ENCODE measurements at places on chromosomes 6 and 20.

GRCh38 chr20:16095226-16095625, 478.0 kb downstream of the KIF16B start:
- no peak for DNase-seq

DNA sequence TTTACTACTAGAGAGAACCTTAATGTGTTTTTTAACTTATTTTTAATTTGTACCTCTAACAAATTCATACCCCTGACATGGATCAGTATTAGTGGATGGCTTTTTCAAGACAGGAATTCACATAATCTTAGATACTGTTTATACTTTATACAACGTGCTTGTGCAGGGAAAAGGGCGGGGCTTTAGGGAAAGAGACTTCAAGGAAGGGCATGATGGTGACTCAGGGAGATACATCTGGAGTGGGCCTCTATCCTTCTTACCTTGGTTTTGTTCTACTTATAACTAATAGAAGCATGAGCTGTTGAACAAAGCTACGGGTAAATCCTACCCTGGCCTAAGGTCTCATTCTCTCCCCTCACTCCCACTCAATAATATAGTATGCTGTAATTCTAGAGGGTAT, 160.8 kb downstream of the C6orf58 start:
- no peak for DNase-seq

DNA sequence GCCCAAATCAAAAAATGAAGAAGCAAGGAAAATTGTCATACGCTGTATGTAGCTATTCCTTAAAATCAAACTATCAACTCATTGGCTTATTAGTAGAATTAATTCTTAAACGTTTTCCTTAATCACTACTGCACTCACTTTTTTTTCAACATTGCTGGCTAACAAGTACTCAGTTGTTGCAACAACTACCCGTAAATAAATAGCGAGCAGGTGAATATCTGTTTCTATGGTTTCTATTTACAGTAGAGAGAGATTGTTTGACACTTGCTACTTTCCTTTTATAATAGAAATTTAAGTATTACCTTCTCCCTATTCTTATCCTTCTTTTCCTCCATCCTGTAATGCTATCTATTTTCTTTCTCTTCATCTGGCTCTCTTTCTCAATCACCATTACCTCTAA, 25.1 kb downstream of the FRK start:
- no peak for DNase-seq

- DNase-seq: no peak
Observed at GRCh38 chr20:2618815-2619214, 33.6 kb upstream of the NOP56 start.

- DNase-seq: no peak
Observed at GRCh38 chr6:135819665-135820064, 31.8 kb upstream of the PDE7B start.

GRCh38 chr20:24669701-24670100, 200.3 kb downstream of the SYNDIG1 start:
- DNase-seq: no peak

- no peak for DNase-seq
Observed at GRCh38 chr20:15033891-15034290, 696.5 kb upstream of the FLRT3 start.

- DNase-seq: no peak
Observed at GRCh38 chr6:34131326-34132290, 14.3 kb downstream of the GRM4 start.

DNA sequence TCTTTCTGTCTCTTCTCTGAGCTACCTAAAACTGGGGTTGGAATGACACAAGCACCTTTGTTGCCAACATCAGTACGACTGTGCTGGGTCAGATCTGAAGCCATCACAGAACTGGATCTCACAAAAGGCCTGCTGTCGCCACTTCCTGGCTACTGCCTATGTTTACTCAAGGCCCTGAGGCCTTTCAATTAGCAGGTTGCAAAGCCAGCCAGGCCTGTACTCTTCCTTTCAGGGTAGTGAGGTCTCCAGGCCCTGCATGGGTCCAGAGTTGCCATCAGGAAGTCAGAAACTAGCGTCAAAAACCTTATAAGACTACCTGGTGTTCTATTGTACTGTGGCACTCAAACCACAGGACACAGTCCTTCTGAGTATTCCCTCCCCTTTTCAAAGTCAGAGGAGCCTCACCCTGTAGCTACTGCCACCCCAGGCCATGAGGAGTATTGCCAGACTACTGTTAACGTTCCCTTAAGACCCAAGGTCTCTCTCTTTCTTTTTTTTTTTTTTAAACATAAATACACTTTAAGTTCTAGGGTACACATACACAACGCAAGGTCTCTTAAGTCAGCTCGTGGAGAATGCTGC, 937.4 kb upstream of the GJE1 start:
- DNase-seq: no peak

DNA sequence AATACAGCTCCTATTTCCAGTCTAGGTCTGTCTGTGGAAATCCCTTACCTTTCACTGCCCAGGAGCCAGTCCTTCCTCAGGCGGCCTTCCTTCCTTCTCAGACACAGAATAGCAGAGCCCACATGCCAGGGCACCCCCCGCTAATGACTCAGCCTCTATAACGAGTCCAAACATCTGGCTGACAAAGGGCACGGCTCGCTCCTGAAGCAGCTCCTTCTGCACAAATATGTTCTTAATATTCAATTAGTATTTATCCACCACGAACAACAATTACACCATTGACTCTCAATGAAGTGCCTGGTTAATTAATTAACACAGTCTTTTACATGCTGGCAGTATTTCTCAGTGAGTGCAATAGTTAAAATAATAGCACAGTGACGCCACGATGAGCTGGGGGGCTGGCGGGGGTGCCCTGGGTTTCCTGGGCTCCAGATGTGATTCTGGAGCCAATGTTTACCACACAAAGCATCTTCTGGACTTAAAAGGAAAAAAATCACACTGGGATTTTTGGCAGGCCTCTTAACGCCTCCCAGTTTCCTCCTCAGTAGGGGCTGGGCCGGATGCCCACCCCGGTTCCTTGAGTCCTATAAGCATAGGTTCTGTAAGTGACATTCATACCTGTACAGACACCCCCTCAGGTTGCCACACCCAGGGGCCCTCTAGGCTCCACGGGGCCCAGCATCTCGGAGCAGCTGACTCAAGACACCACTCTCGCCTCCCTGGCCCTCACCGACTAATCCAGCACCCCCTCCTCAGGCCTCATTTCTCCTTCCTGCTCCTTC, 158.6 kb upstream of the MLN start:
- no peak for DNase-seq

DNA sequence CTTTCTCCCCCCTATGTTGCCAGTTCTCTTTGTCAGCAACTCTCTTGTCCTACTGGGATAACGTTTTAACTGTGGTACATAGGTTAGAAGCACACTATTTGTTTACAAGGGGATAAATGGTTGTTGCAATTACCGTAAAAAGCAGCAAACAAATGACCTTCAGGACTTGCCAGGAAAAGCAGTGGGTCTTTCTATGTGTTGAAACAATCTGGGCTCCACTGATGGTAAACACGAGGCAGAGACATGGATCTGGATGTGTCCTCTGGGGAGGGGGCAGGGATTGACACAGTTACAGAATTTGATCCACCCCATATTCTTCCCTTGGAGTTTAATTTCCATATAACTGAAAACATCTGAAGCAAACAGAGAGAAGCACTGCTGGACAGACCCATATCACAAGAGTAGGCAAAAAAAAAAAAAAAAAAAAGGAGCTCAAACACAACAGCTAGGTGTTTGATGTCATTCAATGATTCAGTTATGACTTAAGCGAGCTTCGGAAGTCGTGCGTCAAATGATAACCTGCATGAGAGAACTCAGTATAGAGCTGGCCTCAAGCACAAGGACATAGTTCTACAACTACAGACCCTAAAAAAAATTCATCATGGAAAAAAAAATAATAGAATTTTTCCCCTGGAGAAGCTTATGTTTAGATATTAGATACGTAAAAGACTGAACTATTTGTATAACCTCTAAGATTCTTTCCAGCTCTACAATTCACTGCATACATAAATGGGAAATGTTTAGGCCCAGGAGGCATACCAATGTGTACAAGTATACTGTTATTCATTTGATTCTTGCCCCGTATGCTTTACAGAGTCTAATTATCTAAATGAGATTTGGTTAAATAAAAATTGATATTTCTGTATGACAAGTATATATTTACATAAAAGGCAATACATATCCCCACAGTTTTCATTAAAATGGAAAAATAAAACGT, 127.7 kb downstream of the ALDH8A1 start:
- DNase-seq: no peak

DNA sequence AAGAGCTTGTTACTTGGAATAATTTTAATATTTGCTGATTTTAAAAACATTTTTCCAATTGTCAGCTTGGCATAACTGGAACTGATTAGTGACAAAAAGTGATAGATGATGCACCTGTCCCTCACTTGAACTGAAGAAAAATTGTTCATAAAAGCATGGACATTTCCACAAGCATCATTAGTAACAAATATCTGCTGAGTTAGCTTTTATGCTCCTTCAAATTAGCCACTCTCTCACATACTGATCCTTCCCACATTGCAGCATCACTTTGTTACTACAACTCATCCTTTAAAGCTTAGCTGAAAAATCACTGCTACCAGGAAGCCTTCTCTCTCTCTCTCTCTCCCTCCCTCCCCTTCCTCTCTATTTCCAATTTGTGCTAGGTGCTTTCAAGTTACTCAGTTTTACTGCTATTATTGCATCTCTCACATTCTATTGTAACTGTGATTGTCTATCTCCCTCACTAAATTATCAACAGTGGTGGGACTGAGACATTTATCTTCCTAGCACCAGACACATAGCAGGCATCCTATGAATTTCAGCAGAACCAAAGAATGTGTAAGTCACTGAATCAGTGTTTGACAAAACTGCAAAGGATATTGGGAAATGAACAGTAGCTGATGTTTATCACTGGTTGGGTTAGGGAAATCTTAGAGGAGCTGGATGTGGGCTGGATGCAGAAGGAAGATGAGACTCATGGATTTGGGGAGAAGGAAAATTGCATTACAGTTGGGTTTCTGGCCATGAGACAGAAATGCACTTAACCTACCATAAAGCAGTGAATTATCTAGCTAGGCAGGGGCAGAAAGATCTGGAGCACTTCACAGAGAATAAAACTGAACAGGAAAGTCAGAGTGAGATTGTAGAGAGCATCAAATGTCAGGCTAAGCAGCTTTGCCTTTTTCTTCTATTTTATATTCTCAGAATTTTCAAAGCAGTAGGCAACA, 128.4 kb upstream of the PLN start:
- DNase-seq: no peak

- no peak for DNase-seq
Observed at GRCh38 chr6:100469101-100469859, 4.6 kb upstream of the SIM1 start.

- no peak for DNase-seq
Observed at GRCh38 chr6:5338177-5338960, 77.1 kb downstream of the FARS2 start.

DNA sequence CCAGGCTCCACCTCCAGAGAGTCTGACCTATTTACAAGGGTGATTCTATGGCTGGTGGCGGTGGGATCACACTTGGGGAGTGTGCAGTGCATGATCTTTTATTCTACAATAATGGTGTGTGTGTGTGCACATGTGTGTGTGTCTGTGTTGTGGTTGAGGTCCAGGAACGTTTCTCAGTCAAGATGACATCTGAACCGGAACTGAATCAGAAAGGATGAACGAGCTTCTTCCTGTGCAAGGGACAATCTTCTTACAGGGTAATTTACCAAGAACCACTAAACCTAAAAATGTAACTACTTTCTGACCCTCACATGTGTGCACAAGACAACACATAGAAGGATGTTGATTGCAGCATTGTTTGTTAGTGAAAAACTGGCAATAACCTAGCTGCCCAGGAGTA, 8.6 kb downstream of the MMP9 start:
- DNase-seq: no peak

GRCh38 chr6:134480593-134480992, 162.7 kb upstream of the SGK1 start:
- DNase-seq: no peak

- no peak for DNase-seq
Observed at GRCh38 chr20:58127701-58128111, 100.7 kb downstream of the ANKRD60 start.

DNA sequence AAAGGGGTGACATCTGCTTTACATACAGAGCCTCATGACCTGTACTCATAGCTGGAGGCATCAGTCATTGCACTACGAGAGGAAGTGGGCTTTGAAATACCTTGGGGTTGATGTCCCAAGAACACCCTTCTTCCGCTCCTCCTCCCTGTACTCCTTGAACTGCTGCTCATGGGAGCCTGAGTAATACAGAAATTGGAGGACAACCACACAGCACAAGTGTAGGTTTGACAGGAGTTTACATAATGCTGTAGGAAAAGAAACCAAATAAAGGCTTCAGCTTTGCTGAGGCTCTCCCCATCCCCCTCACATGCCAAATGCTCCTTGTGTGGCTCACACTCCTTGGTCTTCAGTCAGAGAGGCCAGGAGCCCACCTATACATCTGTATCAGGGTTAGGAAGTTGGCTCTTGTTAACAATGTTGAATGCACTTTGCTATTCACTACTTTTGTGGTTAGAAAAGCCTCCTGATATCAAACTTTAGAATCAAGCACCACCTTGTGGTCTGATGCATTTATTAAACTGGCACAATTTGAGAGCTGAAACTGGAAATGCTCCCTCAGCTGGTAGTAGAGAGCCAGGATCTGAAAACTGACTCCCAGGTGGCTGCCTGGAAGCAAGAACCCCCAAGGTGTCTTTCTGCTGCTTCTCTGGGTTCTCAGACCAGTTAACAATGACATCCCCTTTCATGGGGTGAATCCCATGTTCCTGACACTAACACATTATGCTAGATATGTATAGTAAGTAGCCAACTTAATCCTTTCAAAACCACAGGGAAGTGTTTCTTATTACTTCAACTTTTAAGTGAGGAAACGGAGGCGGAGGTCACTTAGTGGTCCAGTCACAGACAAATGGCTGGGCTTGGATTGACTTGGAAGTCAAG, 56.2 kb upstream of the EDN1 start:
- DNase-seq: peak; percentile 88

DNA sequence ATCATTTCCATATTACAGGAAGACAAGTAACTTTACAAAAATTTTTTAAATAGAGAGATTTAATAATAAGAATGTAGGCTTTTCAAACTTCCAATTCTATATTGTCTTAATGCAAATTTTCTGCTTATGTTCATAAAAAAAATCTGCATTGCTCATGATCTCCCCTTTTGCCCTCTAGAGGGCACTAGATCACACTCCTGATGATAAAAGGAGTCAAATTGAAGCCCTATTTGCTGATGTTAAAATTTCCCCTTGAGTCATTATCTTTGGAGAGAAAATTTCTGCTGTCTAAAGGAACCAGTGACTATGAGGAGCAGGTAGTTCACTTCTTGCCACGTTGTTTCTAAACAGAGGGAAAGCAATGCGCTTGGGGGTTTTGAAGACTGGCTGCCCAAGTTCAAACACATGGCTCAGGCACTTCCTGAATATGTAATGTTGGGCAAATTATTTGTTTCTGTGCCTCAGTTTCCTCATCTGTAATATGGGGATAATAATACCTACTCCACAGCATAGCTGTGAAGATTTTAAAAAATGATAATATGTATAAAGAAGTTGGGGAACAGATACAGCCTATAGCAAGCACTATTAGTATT, 874.2 kb downstream of the TFAP2A start:
- DNase-seq: peak; percentile 7

GRCh38 chr6:18264923-18265377, 620 bp upstream of the DEK start:
- no peak for DNase-seq

GRCh38 chr20:55009066-55009465, 533.7 kb downstream of the DOK5 start:
- DNase-seq: no peak

GRCh38 chr20:11296951-11297350, 620.7 kb upstream of the BTBD3 start:
- no peak for DNase-seq

GRCh38 chr6:149696901-149697300, 21.0 kb downstream of the LATS1 start:
- no peak for DNase-seq

Measured in Ammon's horn (tissue), 1 donor.